ENCODE measurements at places on chromosomes 6 and 20.

DNA sequence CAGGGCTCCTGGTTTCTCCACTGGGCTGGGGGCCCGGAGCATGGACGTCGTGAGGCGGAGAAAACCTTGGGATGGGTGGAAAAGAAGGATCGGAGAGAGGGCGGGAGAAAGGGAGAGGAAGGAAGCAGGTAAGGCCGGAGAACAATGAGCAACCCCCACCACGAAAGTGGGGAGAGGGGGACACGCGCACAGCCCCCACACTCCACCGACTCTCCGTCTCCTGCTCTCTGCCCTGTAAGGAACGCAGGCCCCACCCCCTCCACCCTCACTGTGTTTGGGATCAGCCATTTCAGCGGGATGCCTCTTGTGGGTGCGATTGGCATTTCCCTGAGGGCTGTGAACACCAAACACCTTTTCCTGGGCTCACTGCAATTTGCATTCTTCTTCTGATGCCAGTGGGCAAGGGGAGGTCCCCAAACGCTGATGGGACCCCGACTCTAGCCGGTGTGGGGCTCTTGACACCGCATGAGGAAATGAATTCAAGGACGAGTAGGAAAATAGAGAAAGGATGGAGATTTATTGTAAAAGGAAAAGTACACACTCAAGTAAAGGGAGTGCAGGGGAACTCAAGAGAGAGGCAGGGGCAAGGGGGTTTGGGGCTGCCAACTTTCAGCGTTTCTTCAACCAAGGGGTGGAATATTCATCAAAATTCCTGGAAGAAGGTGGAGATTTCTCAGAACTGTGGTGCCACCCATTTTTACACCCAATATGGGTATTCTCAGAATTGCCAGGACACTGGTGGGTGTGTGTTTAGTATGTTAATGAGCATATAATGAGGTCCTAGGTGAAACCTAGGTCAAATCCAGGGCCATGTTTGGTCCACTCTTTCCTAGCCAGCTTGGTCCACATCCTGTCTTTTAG is 13.1 kb upstream of the RAET1L start:
- no peak for DNase-seq

GRCh38 chr6:124033501-124033900 is 229.8 kb downstream of the NKAIN2 start:
- no peak for DNase-seq

DNA sequence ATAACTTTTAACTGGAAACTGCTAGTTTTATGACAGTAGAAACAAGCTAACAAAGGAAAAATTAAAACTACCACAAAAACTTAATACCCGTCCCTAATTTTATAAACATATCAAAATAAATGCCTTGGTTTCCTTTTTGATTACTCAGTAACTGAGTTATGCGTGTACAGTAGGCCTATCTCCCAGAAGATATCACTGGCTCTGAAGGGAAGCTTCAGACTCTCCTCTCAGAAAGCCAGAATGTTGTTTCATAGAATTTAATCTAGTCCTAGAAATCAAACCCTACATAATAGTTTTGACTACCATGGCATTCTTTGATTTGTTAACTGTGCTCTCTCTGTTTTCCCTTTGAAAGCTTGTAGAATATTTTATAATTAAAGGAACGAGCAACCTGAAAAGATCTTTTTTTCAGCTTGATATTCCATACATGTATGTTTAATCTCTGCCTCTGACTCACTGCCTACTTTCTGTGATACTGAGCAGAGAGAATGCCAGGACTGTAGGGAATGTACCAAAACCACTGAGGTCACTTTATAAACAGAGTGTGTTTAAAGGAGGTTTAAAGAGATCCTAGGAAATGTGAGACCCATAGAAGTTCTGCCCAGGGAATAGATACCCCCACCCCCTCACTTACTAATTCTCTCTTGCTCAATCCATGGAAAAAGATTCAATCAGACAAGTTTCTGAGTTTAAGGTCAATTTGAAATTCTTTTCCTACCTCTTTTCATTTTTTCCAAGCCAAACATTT is 311.5 kb downstream of the HDGFL1 start:
- no peak for DNase-seq

- no peak for DNase-seq
Observed at GRCh38 chr6:75091467-75092190, 114.2 kb downstream of the COL12A1 start.

GRCh38 chr20:1209447-1210387 is 6.5 kb downstream of the C20orf202 start:
- no peak for DNase-seq

GRCh38 chr6:37922563-37922962 is 103.0 kb downstream of the ZFAND3 start:
- no peak for DNase-seq

- no peak for DNase-seq
Observed at GRCh38 chr20:54188132-54188849, 14.5 kb upstream of the CYP24A1 start.

DNA sequence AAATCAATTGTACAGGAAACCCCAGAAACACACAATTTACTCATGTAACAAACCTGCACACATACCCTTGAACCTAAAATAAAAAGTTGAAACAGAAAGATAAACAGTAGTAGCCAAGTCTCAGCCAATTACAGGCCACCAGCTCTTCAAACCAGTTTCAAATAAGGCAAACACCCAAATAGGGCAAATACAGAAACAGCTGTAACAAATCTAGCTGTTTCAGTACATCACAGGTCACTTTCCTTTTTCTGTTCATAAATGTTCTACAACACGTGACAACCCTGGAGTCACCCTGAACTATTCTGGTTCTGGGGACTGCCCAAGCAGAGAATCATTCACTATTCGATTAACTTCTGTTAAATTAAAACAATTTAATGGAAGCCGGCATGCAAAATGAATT is 329.0 kb downstream of the GJA1 start:
- no peak for DNase-seq

DNA sequence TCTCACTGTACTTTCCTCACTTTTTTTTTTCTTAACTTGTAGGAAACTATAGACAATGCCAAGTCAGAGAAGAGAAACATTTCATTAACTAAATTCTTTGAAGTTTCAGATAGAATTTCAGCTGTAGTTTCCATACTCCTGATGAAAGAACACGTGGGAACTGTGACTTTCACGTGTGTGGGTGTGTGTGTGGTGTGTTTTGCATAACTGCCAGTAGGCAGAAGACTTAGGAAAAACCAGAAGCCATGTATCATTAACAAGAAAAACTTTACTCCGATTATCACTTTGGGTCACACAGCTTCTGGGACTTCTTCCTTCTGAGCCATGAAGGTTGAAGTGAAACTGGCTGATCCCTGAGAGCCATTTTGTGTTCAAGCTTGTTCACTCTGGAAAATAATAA is 483.3 kb downstream of the TFAP2B start:
- DNase-seq, result no peak

DNA sequence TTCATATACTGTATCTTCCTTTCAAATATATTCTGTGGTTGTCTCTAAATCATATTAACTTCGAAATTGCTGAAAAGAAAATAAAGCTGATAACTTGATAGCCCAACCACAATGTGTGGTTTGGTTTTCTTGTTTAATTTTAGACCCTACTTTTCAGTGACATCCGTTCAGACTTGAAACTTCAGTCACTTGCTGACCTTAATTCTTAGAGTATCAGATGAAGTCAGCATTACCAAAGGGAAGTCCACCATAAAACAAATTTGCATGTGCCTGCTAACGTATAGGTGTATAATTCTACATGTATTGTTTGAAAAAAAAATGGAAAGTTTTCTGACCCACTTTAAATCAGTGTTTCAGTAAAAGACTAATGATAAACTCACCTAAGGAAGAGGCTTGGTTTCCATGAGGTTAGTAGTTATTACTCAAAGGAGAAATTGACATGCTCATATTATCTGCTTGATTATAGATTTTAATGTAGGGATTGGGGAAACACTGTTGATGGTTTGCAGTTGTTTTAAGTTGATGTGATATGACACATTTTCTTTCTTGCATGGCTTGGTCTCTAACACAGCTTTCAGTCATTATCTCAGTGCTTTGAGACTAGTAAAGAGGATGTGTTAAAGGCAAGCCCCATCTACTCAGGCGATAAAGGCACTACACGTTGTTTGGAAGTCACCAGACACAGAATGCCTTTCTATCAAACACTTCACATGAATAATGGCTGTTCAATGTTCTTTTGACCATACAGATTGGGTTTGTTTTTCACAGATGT is 5.2 kb upstream of the IL17A start:
- no peak for DNase-seq

DNA sequence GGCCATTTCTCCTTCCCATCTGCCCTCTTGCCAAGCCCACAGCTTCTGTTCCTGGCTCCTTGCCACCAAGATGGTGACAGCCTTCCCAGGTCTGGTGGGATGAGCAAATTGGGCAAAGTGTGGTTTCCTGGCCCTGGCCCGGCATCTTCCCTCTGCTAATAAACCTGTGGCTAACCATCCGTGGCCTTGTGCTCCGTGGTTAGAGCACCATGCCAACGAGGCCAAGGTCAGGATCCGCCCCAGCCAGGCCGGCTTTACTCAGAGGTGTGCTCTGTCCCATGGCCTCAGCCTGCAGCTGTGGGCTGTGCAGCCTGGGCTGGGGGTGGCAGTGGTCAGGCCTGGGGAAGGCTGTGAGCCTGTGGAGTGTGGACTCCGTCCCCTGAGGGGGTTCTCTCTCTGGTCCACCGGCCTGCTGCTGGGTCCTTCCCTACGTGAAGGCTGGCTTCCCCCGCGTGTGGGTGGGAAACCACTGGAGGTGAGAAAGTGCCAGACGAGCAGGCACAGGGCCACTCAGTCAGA is 117.4 kb downstream of the VEGFA start:
- no peak for DNase-seq

DNA sequence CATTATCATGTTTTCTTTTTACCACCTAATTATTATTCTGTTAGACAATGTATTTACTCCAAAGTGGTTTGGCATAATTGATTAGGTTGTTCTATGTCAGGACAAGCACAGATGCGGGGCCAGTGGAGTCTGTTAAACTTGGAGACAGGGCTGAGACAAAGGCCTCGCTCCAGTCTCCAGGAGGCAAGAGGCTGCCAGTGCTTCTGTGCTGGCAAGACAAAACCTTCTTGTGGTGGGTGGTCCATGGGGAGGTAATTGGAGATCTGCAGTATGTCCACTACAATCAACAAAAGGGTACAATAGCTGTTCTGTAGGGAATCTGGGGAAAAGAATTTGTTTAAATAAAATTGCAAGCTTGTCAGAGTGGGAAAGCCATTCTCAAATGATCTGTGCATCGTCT is 677.2 kb upstream of the SLC35B3 start:
- no peak for DNase-seq

DNA sequence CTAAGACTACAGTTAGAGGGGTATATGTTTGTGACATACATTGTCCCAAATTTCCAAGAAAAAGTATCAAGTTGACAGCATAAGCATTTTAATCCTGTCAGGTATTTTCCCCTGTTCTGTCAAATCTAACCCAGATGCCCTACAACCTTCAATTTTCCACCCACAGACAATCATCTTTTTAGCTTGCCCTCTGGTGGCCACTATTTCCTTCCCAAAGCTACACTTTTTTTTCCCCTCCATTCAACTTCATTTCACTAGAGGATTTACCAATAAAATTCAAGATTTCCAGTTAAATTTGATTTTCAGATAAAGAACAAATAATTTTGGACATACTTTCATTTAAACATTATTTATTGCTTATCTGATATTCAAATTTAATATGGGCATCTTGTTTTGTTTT is 286.6 kb downstream of the TENT5A start:
- no peak for DNase-seq

- DNase-seq, result no peak
Observed at GRCh38 chr6:20632696-20633095, 98.4 kb downstream of the CDKAL1 start.

- no peak for DNase-seq
Observed at GRCh38 chr20:36454698-36455427, 86.5 kb upstream of the MYL9 start.

GRCh38 chr20:32201977-32202363 is 5.6 kb downstream of the PLAGL2 start:
- DNase-seq, result no peak

DNA sequence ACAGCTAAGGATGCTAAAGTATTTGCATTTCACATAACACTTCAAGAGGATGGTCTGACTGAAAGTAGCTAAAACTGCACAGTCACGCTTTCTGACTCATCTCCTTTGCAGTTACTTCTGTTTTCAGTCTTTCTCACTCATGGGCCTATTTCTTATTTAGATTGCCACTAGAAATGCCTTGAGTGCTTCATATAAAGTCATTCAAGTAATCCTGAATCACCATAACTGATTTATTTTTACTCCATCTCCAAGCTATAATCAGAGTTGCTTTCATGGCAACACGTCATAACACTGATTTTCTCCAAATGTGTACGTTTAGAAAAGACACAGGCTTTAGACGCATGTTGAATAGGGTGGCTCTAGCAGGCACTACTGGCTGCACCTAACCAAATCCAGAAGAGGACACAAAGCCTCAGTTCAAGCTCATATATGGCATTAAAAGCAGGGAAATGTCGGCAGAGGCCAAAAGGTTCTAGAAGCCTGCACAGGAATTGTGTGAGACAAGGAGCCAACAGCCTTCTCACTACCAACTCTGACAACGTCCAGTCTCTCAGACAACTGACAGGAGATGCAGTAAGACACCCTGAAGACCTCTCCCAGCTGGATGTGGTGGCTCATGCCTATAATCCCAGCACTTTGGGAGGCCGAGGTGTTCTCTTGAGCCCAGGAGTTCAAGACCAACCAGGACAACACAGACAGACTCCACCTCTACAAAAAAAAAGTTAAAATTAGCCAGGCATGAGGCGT is 64.1 kb upstream of the BEND6 start:
- DNase-seq, result no peak

GRCh38 chr6:105401247-105402089 is 1.4 kb downstream of the PREP start:
- DNase-seq, result no peak

DNA sequence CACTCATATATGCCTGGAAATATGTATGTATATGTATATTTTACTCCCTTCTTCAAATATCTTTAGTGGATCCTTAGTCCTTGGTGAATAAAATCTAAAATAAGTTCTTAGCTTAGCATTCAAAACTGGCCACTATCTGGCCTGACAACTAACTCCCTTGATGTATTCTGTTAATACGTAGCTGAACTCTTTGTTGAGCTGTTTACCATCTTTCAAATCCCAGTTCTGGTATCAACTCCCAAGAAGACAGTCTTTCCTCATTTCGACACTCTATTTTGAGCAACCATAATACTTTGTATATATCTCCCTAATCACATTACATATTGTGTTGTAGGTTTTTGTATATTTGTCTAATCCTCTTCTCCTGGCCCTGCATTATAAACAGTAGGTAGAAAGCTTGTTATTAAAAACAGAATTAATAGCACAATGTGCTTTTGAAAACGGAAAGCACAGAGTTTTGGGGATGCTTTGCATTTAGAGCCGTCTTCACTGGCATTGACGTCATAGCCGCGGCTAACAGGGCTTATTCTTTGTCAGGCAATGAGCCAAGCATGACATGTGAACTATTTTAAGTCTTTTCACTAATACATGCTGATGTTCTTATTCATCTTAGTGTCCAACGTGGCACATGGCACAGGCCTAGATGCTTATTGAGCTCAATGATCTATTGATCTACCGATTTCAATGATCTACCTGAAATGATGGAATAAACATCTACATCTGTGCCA is 47.2 kb upstream of the CCN2 start:
- DNase-seq, result no peak

DNA sequence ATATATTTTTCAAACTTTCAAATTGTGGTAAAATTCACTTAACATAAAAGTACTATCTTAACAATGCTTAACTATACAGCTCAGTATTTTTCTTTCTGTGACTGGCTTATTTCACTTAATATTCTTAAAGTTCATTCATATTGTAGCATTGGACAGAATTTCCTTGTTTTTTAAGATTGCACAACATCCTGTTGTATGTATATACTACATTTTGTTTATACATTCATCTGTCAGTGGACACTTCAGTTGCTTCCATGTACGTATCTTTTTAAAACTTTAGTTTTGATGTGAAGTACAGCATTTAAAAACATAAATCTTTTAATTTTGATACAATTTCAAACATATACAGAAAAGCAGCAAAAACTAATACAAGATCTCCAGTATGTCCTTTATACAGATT is 220.7 kb downstream of the ZFAND3 start:
- DNase-seq, result no peak
